CD8-positive, alpha-beta memory T cell (primary cell): ENCODE measurements at places on chromosomes 16 and 17.

DNA sequence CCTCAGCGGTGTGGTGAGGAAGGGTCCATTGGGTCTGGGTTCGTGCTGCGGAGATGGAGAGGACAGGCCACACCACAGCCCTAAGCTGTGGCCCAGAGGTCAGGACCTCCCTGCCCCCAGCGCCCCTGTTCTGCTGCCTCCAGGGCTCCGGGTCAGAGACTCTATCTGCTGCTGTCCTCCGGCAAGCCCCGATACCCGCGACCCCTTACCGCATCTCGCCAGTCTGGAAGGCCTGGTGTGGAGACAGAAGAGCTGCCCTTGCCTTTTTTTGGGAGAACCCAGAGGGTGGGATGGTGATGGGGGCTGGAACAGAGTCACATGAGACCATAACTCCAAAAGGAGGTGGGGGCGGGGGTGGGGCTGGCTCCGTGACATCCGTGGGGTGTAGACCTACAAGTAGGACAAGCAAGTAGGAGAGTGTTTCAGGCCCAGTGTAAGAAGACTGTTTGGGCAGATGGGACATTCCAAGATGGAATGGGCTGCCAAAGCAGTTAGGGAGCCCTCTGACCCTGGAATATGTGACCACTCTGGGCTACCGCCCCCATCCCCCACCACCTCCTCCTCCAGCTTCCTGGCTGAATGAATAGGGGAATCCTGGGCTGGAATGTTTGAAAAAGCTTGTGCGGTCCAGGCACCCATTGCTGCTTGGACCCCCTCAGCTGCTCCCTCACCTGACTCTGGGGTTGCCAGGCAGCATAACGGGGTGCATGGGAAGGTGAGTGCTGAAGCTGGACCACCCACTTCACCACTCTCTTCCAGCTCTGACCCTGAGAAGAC is 1.4 kb downstream of the XYLT2 start:
- DNase-seq = no peak

- DNase-seq = peak; percentile 61
These were observed 3.4 kb upstream of the HEXD start for GRCh38 chr17:82414548-82415281.

GRCh38 chr16:47016700-47017133 is 43.2 kb upstream of the DNAJA2 start:
- DNase-seq = no peak

GRCh38 chr16:86455640-86456039 is 54.7 kb upstream of the FOXF1 start:
- DNase-seq = no peak

- DNase-seq = no peak
These were observed 9.1 kb downstream of the ATP2A3 start for GRCh38 chr17:3954976-3955672.

GRCh38 chr17:78589031-78589675 is 12.0 kb upstream of the DNAH17 start:
- DNase-seq = no peak
